ENCODE measurements at places on chromosomes 7 and 10.

DNA sequence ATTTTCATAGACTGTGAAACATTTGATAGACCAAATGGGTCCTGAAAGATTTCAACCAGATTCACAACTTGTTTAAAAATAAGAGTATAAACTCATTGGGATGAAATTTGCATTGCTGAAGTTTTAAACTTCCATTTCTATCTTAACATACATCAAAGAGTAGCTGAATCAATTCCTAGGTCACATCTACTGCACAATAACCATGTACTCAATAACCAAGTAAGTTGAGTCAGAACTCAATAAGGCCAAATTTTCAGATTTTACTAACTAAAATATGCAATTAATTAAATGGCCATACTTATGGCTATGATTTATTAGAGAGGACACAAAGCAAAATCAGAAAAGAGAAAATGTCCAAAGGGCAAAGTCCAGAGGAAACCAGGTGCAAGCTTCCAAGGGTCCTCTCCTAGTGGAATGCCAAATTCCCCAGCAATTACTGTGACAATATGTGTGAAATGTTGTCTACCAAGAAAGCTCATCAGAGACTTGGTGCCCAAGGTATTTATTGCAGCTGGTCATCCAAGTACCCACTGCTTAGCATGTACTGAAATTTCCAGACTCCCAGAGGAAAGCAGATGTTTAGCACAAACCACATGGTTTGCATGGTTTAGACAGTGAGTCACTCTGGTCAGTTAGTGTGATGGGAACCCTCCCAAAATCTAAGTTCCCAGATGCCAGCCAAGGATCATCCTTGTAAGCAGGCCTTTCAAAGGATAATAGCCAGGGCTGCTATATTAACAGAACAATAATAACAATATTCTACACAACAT lies 238.9 kb downstream of the IPMK start:
- DNase-seq: no peak
- no peaks in the 10 kb centered on the region for H3K36me3 ChIP-seq
- no peak overlapping the region for H3K4me3 ChIP-seq
- no peaks in the 10 kb centered on the region for H3K4me1 ChIP-seq

DNA sequence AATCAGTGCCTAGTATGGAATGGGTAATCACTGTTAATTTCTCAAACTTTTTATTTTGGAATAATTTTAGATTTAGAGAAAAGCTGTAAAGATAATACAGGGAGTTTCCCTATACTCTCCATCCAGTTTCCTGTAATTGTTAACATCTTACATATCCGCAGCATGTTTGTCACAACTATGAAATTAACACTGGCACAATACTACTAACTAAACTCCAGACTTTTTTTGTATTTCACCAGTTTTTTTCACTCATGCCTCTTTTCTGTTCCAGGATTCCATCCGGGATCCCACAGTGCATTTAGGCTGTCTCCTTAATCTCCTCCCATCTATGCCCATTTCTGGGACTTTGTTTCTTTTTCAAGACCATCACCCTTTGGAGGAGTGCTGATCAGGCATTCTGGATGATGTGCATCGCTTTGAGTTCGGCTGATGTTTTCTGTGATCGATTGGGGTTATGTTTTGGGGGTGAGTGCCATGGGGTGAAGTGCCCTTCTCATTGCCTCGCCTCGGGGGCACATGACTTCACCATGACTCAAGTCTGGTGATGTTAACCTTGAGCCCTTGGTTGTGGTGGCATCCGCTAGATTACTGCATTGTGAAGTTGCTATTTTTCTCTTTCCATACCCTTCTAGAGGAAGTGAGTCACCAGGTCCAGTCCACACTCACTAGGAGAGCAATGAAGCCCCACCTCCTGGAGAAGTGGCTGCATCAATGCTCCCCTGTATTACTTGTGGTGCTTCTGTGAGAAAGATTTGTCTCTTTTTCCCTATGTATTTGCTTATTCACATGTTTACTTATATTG lies 43.9 kb upstream of the GRB10 start:
- peak; percentile 78 for DNase-seq
- H3K4me1 ChIP-seq: peaks cover 40% of the 10 kb centered on the region
- no peak overlapping the region for H3K27ac ChIP-seq
- H3K27me3 ChIP-seq: no peaks in the 10 kb centered on the region
- H3K4me3 ChIP-seq: no peak overlapping the region

DNA sequence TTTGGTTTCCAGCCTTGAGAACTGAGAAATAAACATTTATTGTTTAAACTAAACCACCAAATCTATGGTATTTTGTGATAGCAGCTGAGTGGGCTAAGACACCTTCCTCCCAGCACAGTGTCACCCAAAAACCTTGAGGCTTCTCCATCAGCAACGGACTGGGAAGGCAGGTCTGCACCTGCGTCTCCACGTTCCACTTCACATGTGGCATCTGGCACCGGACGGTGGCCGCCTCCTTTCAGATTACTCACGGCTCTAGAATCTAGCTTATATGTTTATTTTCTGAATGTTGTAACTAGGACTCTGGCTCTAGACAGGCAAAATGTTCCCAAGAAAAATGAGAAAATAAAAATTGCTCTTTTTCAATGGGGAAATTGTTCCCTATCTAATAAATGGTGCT lies 201.0 kb downstream of the ADARB2 start:
- no peak for DNase-seq
- H3K36me3 ChIP-seq: no peaks in the 10 kb centered on the region
- H3K4me3 ChIP-seq: no peak overlapping the region

DNA sequence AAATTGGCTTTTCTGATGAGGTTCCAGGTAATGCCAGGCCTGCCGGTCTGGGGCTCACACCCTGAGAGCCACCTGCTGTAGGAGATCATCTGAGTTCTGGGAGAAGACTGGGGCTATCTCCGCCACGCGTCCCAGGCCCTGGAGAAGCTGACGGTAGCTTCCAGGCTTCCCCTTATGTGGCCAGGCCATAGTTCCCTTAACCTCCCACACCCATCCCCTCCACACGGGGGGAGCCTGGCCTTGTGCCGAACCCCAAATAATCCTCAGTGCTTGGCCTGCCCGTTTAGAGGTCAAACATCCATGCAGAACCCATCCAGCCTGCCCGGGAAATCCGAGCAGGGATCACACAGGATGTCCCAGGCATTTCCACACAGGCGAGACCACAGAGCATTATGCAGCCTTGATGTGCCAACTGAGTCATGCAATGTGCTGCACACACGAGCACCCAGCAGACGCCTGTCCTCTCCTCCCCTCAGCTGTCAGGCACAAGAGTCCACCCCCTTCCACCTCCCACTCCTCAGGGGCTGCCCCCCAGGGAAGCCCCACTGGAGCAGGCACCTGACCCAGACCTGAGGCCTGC lies 176.2 kb downstream of the PRKAG2 start:
- H3K4me1 ChIP-seq: peaks cover 13% of the 10 kb centered on the region
- no peak overlapping the region for H3K4me3 ChIP-seq
- H3K27me3 ChIP-seq: peaks cover 1% of the 10 kb centered on the region
- no peak overlapping the region for H3K27ac ChIP-seq

GRCh38 chr10:112953174-112954159 lies 3.4 kb downstream of the TCF7L2 start:
- no peak for DNase-seq
- H3K27me3 ChIP-seq: no peaks in the 10 kb centered on the region
- peaks cover 26% of the 10 kb centered on the region for H3K36me3 ChIP-seq
- H3K4me3 ChIP-seq: peak overlapping the region; percentile 90
- H3K4me1 ChIP-seq: peaks cover 62% of the 10 kb centered on the region
- peak overlapping the region; percentile 97 for H3K27ac ChIP-seq

GRCh38 chr10:71842856-71843686 lies 8.0 kb downstream of the PSAP start:
- H3K27ac ChIP-seq: no peak overlapping the region
- DNase-seq: no peak
- H3K4me3 ChIP-seq: no peak overlapping the region
- peaks cover 36% of the 10 kb centered on the region for H3K4me1 ChIP-seq

DNA sequence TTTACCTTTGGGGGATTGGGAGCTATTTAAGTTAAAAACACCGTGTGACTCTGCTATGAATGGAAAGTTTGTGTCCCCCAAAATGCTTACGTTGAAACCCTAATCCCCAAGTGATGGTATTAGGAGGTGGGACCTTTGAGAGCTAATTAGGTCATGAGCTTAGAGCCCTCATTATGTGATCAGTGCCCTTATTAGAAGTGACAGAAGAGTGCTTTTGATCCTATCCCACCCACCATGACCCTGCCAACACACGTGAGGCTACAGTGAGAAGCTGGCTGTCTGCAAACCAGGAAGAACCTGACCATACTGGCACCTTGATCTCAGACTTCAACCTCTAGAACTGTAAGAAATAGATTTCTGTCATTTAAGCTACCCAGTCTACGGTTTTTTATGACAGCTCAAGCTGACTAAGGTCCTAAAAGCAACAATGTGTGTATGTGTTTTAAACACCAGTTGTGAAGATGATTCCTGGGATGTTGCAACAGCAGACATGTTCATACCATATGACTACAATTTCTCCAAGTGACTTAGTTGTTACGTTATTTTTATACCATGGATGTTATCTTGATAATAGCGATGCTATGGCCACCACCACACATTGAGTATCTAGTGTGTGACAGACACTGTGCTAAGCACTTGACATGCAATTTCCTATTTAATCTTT lies 124.4 kb downstream of the PIP4K2A start:
- no peaks in the 10 kb centered on the region for H3K27me3 ChIP-seq
- no peak overlapping the region for H3K4me3 ChIP-seq
- no peaks in the 10 kb centered on the region for H3K4me1 ChIP-seq
- H3K36me3 ChIP-seq: peaks cover 2% of the 10 kb centered on the region
- DNase-seq: no peak

DNA sequence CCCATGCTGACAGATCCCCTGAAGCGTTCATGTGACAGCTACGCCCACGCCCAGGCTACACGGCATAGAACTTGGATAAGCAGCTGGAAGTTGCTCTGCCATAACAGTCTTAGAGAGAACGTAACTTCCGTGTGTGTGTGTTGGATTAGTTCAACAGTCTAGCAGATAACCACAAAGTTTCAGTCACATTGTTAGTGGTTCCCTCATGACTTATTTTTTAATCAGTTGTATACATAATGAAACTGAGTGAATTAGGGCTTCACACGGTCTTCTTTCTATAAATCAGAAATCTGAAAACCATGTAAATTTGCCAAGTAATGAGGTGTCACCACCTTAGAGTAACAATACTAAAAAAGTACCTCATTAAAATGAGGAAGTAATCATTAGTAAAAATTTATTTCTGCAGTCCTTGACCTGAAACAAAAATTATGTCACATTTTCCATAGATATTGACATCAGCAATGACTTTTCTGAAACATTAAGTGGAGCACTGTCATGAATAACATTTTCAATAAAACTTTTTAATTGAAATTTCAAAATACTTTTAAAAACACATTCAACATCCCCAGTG lies 21.7 kb upstream of the MACC1 start:
- no peak overlapping the region for H3K27ac ChIP-seq
- H3K27me3 ChIP-seq: no peaks in the 10 kb centered on the region
- no peak overlapping the region for H3K4me3 ChIP-seq
- no peaks in the 10 kb centered on the region for H3K36me3 ChIP-seq
- H3K4me1 ChIP-seq: peaks cover 16% of the 10 kb centered on the region
- no peak for DNase-seq

DNA sequence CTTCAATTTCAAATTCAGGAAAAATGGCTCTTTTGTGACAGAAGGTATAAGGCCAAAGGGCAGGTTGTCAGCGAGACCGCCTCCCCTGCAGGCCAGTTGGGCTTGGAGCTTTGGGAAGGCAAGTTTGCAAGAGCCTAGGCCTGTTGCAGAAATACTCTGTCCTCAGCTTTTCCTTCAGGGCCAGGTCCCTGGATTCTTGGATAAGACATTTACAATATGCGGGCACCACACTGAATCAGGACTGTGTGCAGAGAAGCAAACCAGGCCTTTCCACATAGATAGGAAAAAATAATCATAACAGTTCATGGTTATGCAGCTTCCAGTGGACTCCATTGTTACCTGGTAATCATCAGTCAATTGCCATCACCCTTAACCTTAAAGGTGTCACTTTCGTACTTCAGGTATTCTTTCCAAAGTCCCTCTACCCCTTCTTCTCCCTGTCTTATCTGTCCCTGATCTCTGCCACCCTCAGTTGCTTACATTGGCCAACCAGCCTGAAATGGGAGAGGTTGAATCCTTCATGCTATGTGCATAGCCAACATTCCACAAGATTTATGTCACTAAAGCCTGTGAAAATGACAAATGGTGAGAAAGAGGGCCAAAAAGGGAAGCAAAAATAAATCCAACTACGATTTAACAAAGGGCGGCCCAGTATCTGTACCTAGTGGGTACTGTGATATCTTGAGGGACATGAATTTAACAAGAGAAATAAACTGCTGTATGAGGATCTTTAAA lies 304.5 kb upstream of the NFE2L3 start:
- H3K4me3 ChIP-seq: no peak overlapping the region
- peaks cover 41% of the 10 kb centered on the region for H3K27me3 ChIP-seq
- no peaks in the 10 kb centered on the region for H3K36me3 ChIP-seq
- no peak for DNase-seq

- peaks cover 11% of the 10 kb centered on the region for H3K4me1 ChIP-seq
- no peaks in the 10 kb centered on the region for H3K36me3 ChIP-seq
- no peak overlapping the region for H3K4me3 ChIP-seq
- H3K27ac ChIP-seq: no peak overlapping the region
These were observed 4.9 kb downstream of the PKD2L1 start for GRCh38 chr10:100325158-100325557.

- no peak overlapping the region for H3K4me3 ChIP-seq
- H3K27ac ChIP-seq: no peak overlapping the region
- H3K36me3 ChIP-seq: no peaks in the 10 kb centered on the region
- H3K4me1 ChIP-seq: no peaks in the 10 kb centered on the region
- no peak for DNase-seq
These were observed 19.7 kb downstream of the ADCY1 start for GRCh38 chr7:45593877-45594276.

GRCh38 chr7:99898023-99898357 lies 21.2 kb upstream of the OR2AE1 start:
- no peak for DNase-seq
- H3K4me3 ChIP-seq: no peak overlapping the region
- no peaks in the 10 kb centered on the region for H3K27me3 ChIP-seq
- no peaks in the 10 kb centered on the region for H3K4me1 ChIP-seq
- no peak overlapping the region for H3K27ac ChIP-seq
- H3K36me3 ChIP-seq: peaks cover 26% of the 10 kb centered on the region

- peak overlapping the region; percentile 78 for H3K27ac ChIP-seq
- H3K27me3 ChIP-seq: no peaks in the 10 kb centered on the region
- H3K36me3 ChIP-seq: peaks cover 11% of the 10 kb centered on the region
- peaks cover 84% of the 10 kb centered on the region for H3K4me1 ChIP-seq
These were observed 59.5 kb upstream of the PDLIM1 start for GRCh38 chr10:95350219-95350829.

GRCh38 chr7:140358412-140359051 lies 39.8 kb downstream of the SLC37A3 start:
- no peak overlapping the region for H3K4me3 ChIP-seq
- no peak for DNase-seq
- no peaks in the 10 kb centered on the region for H3K27me3 ChIP-seq
- H3K27ac ChIP-seq: no peak overlapping the region
- H3K4me1 ChIP-seq: no peaks in the 10 kb centered on the region

- H3K27ac ChIP-seq: no peak overlapping the region
- H3K4me1 ChIP-seq: 0 out of 2 replicates have a peak, but pooled peaks cover 1% of the 10 kb centered on the region
- DNase-seq: no peak
- H3K4me3 ChIP-seq: no peak overlapping the region
- H3K27me3 ChIP-seq: no peaks in the 10 kb centered on the region
These were observed 94.1 kb upstream of the ARMC3 start for GRCh38 chr10:22833781-22834180.

Data from HepG2 (cell line).